ENCODE measurements at places on chromosomes 13 and 19.
A peak's percentile ranks its signal among the peaks of the same experiment; 100 is the strongest.

DNA sequence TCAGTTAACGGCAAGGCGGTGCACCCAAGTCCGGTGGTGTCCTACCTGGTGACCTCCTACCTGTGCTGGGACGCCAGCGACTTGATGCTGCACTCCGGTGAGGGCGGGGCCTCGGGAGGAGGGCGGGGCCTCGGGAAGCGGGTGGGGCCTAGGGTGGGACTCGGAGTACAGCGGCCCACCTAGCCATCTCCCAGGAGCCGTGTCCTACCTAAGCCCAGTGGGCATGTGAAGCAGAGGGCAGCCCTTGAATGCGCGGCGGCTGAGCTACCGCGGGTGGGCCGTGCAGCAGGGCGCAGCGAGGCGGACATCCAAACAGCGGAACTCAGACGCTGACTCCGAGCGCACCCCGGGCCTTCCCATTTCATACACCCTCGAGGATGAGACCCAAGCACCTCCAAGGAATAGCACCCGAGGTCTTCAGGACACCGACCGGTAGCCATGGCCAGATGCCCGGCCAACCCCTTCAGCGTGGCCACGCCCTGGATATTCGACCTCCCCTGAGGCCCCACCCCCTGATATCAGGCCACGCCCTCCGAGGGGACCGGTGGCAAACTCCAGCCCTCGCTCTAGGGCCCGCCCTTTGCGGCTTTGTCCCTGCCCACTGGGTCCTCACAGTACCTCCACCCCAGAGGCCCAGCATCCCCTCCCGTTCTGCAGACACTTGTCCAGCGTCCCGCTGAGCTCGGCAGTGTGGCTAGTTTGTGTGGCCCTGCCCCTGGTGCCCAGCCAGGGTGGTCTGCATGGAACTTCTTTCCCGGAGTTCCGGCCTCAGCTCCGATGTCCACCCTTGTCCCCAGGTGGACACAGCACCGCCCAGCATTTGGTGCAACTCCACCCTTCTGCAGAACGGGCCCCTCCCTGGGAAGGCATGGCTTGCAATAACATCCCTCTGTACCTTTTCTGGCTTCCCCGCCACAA lies 5.4 kb downstream of the KLK1 start:
- peak; percentile 40 for DNase-seq

DNA sequence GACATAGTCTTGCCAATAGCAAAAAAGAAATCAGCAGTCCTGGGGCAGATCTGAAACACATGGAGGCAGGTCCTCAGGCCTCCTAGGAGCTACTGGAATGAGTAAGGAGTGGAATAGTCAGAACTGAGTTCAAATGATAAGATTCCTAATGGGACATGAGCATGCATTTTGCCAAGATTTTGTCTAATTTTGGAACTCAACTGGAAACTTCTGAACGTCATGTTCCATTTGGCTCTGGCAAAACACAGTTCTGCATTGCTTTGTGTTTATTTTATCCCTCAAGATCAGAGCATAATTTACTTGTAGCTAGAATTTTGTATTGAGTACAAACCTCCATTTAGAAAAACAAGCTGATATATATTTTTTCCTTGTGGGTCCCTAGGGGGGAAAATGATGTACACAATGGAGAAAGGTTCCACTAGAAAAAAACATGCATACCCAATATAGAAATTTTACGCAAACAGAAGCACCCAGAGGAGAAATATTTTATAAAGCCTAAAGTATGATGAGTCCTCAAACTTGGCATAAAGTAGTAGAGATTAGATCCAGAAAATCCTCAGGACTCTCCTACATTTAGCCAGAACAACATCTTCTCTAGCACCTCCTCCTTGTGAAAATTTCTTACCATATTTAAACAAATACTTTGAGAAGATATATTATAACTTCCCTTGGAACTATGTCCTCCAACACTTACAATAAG lies 149.0 kb upstream of the SERP2 start:
- DNase-seq, result no peak

DNA sequence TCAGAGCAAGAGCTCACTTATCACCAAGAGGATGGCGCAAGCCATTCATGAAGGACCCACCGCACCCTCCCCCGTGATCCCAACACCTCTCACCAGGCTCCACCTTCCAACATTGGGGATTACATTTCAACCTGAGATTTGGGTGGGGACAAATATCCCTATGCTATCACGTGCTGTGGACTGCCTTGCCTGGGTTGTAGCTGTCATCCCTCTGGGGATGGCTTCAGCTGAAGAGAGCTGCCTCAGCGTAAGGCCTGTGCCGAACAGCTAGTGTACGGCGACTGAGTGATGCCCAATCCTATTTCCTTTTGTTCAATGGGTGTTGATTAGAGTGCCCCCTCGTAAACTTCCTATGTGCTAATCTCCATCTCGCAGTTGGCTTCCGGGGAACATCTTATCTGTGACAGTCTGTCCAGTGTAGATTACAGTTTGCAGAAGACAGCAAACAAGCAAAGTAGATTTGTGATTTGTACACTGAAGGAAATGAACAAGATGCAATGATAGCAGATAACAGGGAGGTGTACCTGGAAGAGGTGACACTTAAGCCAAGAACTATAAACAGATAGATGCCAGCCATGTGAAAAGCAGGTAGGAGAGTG lies 11.8 kb upstream of the RCBTB1 start:
- DNase-seq, result no peak

DNA sequence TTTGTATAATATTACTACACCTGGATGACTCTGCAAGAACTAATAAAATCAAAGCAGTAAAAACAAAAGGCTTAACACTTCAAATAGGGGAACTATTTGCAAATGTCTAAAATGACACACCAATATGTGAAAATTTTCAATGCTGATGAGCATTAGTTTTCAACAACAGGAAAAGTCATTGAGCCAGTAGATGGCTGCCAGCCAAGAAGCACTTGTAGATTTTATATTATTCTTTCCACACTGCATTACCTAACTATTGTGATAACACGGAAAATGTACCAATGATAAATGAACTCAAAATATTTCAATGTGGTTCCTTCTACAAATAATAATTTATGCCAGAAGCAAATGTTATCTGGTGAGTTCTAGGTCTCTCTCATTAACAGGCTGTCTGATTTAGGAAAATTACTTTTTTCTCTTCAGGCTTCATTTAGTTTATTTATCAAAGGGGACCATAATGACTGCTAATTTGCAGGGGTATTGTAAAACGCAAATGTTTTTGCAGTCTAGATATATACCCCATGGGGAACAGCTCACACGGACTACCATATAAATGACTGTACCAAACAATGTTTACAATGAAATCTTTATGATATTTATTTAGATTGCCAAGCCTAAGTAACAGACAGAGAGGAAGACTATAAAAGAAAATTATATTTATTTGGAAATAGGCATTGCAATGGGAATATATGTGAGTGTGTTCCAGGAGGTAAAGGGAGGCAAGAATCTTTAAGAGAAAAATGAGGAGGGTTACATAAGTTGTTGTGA lies 407.8 kb downstream of the LIG4 start:
- peak; percentile 80 for DNase-seq

DNA sequence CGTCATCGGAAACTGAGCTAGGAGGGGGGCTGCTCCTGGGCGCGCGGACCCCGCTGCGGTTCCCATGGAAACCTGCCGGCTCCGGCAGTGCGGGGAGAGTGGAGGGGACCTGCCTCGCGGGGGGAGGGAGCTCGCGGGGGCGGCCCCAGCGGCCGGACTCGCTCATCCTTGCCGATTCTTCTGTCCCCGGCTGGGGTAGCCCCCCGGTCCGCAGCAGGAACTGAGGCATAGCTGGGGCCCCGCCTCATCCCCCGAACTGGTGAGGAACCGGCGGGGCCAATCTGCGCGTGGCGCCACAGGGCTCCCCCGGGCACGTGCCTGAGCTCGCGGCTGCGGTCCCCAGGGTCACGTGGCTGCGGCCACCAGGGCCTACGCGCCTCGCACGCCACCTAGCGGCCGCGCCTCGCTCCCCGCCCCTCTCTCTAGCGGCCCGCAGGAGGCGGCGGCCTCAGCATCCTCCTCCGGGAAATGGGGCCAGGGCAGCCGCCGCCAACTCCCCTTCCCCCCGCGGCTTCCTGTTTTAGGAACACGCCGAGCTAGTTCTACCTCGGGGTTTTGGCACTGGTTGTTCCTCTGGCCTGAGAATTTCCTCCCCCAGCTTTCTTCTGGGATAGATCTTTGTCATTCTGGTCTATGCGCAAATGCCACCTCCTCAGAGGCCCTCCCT lies 1.7 kb upstream of the ELAVL3 start:
- peak; percentile 87 for DNase-seq

DNA sequence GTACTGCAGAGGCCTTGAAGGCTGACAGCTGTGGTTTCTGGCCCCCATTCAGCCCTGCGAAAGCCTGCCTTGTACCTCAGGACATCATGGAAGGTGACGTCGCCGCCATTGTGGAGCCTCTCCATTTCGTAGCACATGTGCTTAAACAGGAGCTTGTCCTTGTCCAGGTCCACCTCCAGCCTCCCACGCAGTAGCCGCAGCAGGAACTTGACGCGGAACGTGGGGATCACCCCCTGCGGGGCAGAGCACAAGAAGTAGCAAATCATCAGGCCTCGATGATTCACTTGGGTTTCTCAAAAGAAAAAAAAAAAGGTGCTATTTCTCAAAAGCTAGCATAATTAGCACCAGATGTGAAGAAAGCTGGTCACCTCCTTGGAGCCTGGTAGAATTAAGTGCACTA lies 351.0 kb downstream of the NALCN start:
- DNase-seq, result no peak

GRCh38 chr19:39321117-39321831 lies 611 bp upstream of the LRFN1 start:
- no peak for DNase-seq

DNA sequence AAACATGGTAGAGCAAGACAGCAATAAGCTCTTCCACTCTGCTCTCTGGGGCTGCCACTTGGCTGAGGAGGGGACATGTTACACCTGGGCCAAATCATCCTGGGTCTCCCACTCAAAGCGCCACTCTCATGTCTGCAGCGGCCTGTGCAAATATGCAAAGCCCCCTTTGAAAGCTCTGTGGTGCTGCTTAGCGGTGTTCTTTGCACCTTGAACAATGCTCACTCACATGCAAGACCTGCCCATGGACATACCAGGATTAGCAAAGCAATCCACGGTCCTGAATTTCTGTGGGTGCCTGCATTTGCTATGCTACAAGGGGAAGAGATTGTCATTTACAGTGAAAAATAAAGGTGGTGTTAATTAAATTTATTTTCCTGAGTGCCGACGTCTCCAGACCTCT lies 48.6 kb downstream of the MRPL57 start:
- DNase-seq, result no peak
